Activated T-helper 1 cell treated with anti-CD3 and anti-CD28 coated beads, Interleukin-12 subunit alpha, Interleukin-12 subunit beta, Interleukin-2, Interleukin-4 antibody, amounts not matched to agents 30 ng/mL and 10 ng/mL and 1 ng/mL, durations not matched to agents 14 hours and 24 hours and 36 hours (primary cell): ENCODE measurements at places on chromosomes 5 and 9. TPM values are rescaled to one million over a fixed set of nuclear protein-coding genes. Genes with fewer than 3 reads are reported as not detected.

DNA sequence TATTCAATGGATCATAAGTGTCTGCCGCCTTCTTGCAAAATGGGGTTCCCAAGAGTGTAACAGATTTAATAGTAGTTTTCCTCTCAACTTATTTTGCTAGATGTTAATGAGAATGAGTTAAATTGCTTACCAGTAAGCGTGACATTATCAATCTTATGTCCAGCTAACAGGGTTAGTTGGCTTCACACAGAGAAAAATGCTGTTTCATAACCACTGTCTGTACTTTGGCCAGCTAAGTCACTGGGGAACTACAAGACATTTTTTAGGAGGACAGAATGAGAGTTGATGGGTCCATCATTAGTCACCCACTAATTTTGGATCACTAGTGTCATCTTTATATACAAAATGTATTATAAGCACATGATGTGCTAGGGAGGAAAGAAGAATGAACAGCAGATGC, 1.4 kb downstream of the CDC37L1 start:
- no peak overlapping the region for H3K27ac ChIP-seq
- no peaks in the 10 kb centered on the region for H3K27me3 ChIP-seq
- H3K36me3 ChIP-seq: peaks cover 15% of the 10 kb centered on the region
- peaks cover 13% of the 10 kb centered on the region for H3K4me1 ChIP-seq
- H3K4me3 ChIP-seq: no peak overlapping the region

The C9 gene
- not detected in 2 replicates for total RNA-seq

DNA sequence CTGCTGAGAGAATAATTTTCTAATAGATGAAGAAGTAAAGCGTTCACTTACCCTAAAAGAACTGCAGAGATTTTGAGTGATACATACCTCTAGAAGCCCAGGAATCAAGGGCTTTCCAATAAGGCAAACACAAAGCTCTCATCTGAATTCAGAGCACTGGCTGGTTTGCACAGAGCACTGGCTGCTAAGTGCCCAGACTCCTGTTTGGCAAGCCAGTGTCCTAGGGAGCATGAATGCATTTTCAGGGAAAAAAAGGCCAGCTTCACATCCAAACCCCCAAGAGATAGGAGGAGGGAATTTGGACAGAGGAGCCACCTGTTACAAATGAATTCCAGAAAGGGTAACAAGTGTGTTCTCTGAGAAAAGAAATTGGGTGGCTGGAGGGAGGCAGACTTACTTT, 65.3 kb downstream of the ARSB start:
- no peaks in the 10 kb centered on the region for H3K27me3 ChIP-seq
- DNase-seq: no peak
- H3K36me3 ChIP-seq: no peaks in the 10 kb centered on the region
- H3K4me1 ChIP-seq: no peaks in the 10 kb centered on the region
- H3K27ac ChIP-seq: no peak overlapping the region

DNA sequence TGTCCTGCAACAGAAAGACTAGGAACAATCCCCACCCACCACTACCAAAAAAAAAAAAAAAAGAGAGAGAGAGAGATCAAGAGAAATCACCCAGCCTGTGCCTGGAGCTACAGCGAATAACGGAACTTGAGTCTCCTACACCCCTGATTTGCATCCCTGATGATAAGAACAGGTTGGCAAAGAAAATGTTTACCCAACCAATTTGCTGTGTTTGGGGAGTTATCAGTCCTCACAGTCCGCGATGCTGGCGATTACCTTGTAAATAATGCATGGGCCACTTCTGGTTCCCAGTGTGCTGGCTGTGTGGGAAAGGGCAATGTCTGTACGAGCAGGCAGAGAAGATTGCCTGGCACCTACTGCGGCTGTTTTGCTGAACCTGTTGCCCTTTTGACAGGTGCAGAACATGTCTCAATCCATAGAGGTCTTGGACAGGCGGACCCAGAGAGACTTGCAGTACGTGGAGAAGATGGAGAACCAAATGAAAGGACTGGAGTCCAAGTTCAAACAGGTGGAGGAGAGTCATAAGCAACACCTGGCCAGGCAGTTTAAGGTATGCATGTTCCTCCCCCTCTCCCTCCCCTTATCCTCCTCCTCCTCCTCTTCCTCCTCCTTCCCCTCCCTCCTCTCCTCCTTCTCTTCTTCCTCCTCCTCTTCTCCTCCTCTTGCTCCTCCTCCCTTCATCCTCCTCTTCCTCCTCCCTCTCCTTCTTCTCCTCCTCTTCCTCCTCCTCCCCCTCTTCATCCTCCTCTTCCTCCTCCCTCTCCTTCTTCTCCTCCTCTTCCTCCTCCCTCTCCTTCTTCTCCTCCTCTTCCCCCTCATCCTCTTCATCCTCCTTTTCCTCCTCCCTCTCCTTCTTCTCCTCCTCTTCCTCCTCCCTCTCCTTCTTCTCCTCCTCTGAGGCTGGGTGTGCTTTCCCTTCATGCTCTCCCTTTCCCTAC, 8.3 kb downstream of the OLFM1 start:
- H3K36me3 ChIP-seq: no peaks in the 10 kb centered on the region
- H3K4me1 ChIP-seq: no peaks in the 10 kb centered on the region
- H3K27me3 ChIP-seq: peaks cover 2% of the 10 kb centered on the region
- no peak overlapping the region for H3K27ac ChIP-seq
- DNase-seq: no peak

- H3K27ac ChIP-seq: no peak overlapping the region
- H3K36me3 ChIP-seq: no peaks in the 10 kb centered on the region
- peaks cover 8% of the 10 kb centered on the region for H3K27me3 ChIP-seq
- no peak for DNase-seq
- H3K4me3 ChIP-seq: no peak overlapping the region
These were observed 30.5 kb downstream of the ZNF618 start for GRCh38 chr9:113906411-113907110.

The TMEM141 gene
- total RNA-seq: 37.2 and 39.0 TPM in 2 replicates

The GADD45G gene
- total RNA-seq: 36.6 and 37.2 TPM in 2 replicates

DNA sequence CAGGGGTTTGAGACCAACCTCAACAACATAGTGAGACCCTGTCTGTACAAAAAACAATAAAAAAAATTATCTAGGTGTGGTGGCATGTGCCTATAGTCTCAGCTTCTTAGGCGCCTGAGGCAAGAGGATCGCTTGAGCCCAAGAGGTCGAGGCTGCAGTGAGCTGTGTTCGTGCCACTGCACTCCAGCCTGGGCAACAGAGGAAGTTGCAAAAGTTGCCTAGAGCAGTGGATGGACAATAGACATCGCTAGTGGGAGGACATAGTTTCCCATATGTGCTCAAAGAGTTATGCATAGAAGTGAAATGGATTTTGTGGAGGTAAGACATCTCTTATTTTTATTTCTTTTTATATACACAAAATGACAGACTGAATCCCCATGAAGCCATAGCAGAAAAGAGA, 19.0 kb downstream of the HNRNPK start:
- H3K27me3 ChIP-seq: no peaks in the 10 kb centered on the region
- H3K36me3 ChIP-seq: peaks cover 9% of the 10 kb centered on the region
- no peak overlapping the region for H3K4me3 ChIP-seq
- DNase-seq: no peak
- H3K4me1 ChIP-seq: peaks cover 9% of the 10 kb centered on the region

DNA sequence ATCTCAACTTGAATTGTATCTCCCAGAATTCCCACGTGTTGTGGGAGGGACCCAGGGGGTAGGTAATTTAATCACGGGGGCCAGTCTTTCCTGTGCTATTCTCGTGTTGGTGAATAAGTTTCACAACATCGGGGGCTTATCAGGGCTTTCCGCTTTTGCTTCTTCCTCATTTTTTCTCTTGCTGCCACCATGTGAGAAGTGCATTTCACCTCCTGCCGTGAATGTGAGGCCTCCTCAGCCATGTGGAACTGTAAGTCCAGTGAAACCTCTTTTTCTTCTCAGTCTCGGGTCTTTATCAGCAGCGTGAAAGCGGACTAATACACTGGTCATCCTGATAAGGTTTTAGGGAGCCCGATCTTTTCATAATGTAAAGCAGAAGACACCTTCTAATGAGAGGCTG, 687.0 kb upstream of the FTMT start:
- H3K36me3 ChIP-seq: no peaks in the 10 kb centered on the region
- H3K27me3 ChIP-seq: no peaks in the 10 kb centered on the region
- no peak for DNase-seq
- no peak overlapping the region for H3K4me3 ChIP-seq
- no peak overlapping the region for H3K27ac ChIP-seq

GRCh38 chr9:96242811-96243210, 59.2 kb downstream of the HSD17B3 start:
- no peak for DNase-seq
- H3K4me3 ChIP-seq: no peak overlapping the region
- H3K36me3 ChIP-seq: no peaks in the 10 kb centered on the region
- peaks cover 16% of the 10 kb centered on the region for H3K4me1 ChIP-seq
- peaks cover 67% of the 10 kb centered on the region for H3K27me3 ChIP-seq

- no peak overlapping the region for H3K4me3 ChIP-seq
- no peaks in the 10 kb centered on the region for H3K4me1 ChIP-seq
- no peak overlapping the region for H3K27ac ChIP-seq
- no peaks in the 10 kb centered on the region for H3K36me3 ChIP-seq
- no peak for DNase-seq
These were observed 220.8 kb upstream of the PCSK5 start for GRCh38 chr9:75669721-75670120.

- H3K4me3 ChIP-seq: no peak overlapping the region
- no peak overlapping the region for H3K27ac ChIP-seq
- H3K36me3 ChIP-seq: no peaks in the 10 kb centered on the region
- no peaks in the 10 kb centered on the region for H3K27me3 ChIP-seq
These were observed 330.6 kb downstream of the NR2F1-AS1 start for GRCh38 chr5:93250424-93250823.

The FBP2 gene
- total RNA-seq: not detected in 2 replicates

GRCh38 chr9:14868772-14869583, 41.2 kb downstream of the FREM1 start:
- H3K36me3 ChIP-seq: no peaks in the 10 kb centered on the region
- no peaks in the 10 kb centered on the region for H3K4me1 ChIP-seq
- peaks cover 5% of the 10 kb centered on the region for H3K27me3 ChIP-seq
- DNase-seq: no peak
- no peak overlapping the region for H3K4me3 ChIP-seq

The CRHBP gene
- not detected in 2 replicates for total RNA-seq
